ENCODE measurements at places on chromosomes 6 and 20.

- DNase-seq = no peak
These were observed 13.7 kb downstream of the ABHD12 start for GRCh38 chr20:25376886-25377285.

- no peak for DNase-seq
These were observed 5.4 kb downstream of the RTEL1 start for GRCh38 chr20:63663332-63664066.

GRCh38 chr6:28922821-28923317, 916 bp downstream of the TRIM27 start:
- no peak for DNase-seq

- no peak for DNase-seq
These were observed 133.7 kb downstream of the EDN1 start for GRCh38 chr6:12423832-12424231.

DNA sequence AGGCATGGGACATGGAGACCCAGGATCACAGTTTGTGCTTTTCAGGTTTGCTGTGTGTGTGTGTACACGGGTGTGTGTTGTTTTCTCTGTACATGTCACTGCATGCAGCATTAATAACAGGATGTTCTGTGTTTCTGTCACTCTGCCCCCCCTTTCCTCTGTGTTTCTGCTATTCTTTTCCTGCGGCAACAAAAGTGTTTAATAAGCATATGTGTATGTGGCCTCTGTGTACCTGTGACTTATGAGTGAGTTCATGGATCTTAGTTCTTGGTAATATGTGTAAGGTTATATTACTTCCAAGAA, 9.8 kb downstream of the SYNGAP1 start:
- DNase-seq = no peak
